Activated T-helper 9 cell treated with anti-CD3 and anti-CD28 coated beads, Interleukin-2, amount 50 U/mL, for 16 hours (primary cell): ENCODE measurements at places on chromosomes 16 and 17.

GRCh38 chr16:86663685-86664521, 85.6 kb downstream of the FOXL1 start:
- no peak for DNase-seq

DNA sequence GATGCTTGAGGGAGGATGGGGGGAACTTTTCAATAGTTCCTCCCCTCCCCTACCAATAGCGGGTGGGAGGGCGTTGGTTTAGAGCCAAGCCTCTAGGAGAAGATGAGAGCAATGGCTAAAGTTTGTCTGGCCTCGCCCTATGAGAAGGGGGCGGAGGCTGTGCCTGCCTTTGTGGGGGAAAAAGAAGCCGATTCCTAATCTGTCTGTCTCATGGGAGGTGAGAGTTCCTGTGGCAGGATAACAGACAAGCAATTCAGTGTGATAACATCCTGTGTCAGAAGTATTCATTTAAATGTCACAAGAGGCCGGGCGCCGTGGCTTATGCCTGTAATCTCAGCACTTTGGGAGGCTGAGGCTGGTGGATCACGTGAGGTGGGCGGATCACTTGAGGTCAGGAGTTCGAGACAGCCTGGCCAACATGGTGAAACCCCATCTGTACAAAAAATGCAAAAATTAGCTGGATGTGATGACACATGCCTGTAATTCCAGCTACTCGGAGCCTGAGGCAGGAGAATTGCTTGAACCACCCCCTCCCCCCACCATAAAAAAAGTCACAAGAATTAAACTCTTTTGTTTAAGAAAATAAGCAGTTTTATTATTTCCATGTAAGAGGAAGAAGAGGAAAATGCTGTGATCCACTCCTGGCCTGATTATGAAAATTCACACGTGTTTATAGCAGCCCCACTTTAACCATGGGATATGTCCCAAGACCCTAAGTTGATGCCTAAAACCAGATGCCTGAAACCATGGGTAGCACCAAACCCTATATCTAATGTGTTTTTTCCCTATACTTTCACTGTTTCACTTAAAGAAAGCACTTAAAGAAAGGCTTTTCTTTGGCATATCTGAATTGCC, 1.7 kb downstream of the SLFN5 start:
- DNase-seq: peak; percentile 82

GRCh38 chr17:59762824-59763374, 55.4 kb downstream of the VMP1 start:
- no peak for DNase-seq

DNA sequence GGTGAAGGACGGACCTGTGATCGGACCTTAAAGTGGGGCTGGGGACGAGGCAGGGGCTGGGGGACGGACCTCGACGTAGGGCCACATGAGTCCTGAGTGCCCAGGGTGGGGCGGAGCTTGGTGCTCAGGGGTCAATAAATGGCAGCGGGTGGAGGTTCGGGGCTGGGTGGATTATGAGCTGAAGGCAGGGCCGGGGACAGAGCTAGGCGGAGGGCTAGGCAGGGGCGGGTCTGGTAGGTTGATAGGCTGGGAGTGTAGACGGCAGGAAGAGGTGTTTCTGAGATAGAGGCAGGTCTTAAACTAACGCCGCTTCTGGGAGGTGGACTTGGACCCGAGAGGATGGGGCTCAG, 733 bp downstream of the CHRNB1 start:
- no peak for DNase-seq

DNA sequence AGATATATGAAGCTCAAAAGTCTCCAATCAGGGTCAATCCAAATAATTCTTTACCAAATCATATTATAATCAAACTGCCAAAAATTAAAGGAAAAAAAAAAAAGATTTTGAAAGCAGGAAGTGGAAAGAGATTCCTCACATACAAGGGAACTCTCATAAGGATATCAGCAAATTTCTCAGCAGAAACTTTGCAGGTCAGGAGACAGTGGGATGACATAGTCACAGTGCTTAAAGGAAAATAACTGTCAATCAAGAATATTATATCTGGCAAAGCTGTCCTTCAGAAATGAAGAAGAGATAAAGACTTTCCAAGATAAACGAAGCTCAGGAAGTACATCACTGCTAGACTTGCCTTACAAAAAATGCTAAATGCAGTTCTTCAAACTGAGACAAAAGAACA, 40.0 kb upstream of the CDYL2 start:
- DNase-seq: no peak
